ENCODE measurements at places on chromosomes 2 and 18. TPM values are rescaled to one million over a fixed set of nuclear protein-coding genes. Genes with fewer than 3 reads are reported as not detected.

UGT1A8 gene
- total RNA-seq = not detected

AMER3 gene
- not detected for total RNA-seq

DYNAP gene
- total RNA-seq = not detected

PNPT1 gene
- total RNA-seq = 6.3 TPM

TSPYL6 gene
- total RNA-seq = not detected

CD207 gene
- total RNA-seq = not detected

WDR7 gene
- 12.7 TPM for total RNA-seq

HNRNPLL gene
- total RNA-seq = 36.9 TPM

CCDC85A gene
- 2.0 TPM for total RNA-seq

DIPK1C gene
- total RNA-seq = not detected

SERPINB13 gene
- total RNA-seq = not detected

SLC14A1 gene
- 0.65 TPM for total RNA-seq

FAM228A gene
- 1.6 TPM for total RNA-seq

CDH19 gene
- not detected for total RNA-seq

NGEF gene
- 0.79 TPM for total RNA-seq

CRIM1 gene
- 276 TPM for total RNA-seq

BZW1 gene
- total RNA-seq = 358 TPM

REEP1 gene
- under 0.01 TPM for total RNA-seq

KIF3C gene
- 18.1 TPM for total RNA-seq

ANKRD30BL gene
- not detected for total RNA-seq

CXCR4 gene
- total RNA-seq = not detected

ATF2 gene
- total RNA-seq = 49.5 TPM

NAT8 gene
- not detected for total RNA-seq

NETO1 gene
- total RNA-seq = not detected

METTL4 gene
- 8.6 TPM for total RNA-seq

MRPL53 gene
- 31.8 TPM for total RNA-seq

CENPA gene
- total RNA-seq = 1.6 TPM

ABHD1 gene
- total RNA-seq = not detected

DAW1 gene
- total RNA-seq = 17.2 TPM

FHOD3 gene
- not detected for total RNA-seq

ADAM17 gene
- 40.3 TPM for total RNA-seq

UBXN2A gene
- total RNA-seq = 14.5 TPM

SERPINB4 gene
- total RNA-seq = not detected

CAPN14 gene
- under 0.01 TPM for total RNA-seq

SLC30A3 gene
- 0.11 TPM for total RNA-seq

HK2 gene
- 7.5 TPM for total RNA-seq
